ENCODE measurements at places on chromosomes 6 and 20.

GRCh38 chr20:15843777-15844176 is 729.5 kb downstream of the KIF16B start:
- DNase-seq, result no peak

- DNase-seq, result no peak
Observed at GRCh38 chr6:45816674-45817297, 198.9 kb downstream of the CLIC5 start.

GRCh38 chr6:137903274-137903932 is 36.3 kb downstream of the TNFAIP3 start:
- DNase-seq, result no peak

GRCh38 chr20:32457479-32457986 is 99.4 kb downstream of the ASXL1 start:
- no peak for DNase-seq

DNA sequence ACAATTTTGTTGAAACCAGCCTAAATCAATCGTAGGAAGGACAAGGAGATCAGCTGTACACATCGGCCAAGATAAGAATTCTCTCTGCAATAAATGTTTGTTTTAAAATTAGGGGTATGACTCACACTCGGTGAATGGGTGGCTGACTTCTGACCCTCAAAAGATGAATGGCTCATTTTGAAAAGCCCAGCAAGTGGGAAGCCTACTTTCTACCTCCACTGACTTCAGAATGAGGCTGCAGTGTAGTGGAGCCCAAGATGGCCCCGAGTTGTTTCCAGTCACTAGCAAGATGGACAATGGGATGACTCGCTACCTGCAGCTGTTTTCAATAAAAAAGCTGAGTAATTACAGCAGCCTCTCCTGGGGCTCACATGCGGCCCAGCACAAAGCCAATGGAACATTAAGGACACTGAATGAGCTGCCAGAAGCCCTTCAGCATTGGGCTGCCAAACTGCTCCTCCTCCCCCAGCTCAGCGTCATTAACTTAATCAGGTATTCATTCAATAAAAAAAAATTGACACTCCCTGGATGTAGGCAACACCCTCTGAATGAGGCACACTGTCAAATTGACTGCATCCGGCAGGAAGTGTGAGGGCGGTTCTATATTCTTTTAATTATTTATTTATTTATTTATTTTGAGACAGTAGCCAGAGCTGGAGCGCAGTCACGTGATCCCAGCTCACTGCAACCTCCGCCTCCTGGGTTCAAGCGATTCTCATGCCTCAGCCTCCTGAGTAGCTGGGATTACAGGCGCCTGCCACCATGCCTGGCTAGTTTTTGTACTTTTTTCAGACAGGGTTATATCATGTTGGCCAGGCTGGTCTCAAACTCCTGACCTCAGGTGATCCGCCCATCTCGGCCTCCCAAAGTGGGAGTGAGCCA is 107.3 kb downstream of the GMPR start:
- DNase-seq, result no peak

DNA sequence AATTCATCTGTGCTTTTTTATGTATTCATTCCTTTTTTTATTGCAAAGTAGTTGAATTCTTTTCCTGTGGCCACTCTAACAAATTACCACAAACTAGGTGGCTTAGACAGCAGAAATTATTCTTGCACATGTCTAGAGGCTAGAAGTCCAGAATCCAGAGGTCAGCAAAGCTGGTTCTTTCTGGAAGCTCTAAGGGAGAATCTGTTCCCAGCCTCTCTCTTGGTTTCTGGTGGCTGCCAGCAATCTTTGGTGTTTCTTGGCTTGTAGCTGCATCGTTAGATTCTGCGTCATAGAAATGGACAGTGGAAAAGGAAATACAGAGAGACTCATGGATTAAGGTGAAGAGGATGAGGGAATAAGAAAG is 39.3 kb downstream of the GSTA2 start:
- no peak for DNase-seq

GRCh38 chr6:3151691-3152090 is 5.7 kb downstream of the TUBB2A start:
- no peak for DNase-seq

DNA sequence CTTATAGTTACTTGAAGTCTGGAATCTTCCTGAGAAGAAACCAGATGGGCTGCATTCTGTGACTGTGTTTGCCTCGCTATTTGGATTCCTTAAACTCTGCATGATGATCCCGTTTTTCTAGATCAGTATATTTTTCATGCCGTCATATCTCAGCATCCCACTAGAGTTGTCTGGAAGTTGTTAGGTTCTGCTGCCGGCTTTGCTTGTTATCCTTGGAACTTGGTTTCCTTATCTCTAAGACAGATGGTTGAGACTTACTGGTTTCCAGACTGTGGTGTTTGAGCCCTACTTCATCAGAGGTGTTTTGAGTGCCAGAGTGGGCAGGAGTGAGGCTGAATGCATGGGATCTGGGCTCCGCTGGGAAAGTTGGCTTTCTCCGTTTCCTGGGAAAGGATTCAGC is 50.3 kb downstream of the CDS2 start:
- no peak for DNase-seq

- DNase-seq, result no peak
Observed at GRCh38 chr6:116176596-116176995, 50.7 kb upstream of the COL10A1 start.

DNA sequence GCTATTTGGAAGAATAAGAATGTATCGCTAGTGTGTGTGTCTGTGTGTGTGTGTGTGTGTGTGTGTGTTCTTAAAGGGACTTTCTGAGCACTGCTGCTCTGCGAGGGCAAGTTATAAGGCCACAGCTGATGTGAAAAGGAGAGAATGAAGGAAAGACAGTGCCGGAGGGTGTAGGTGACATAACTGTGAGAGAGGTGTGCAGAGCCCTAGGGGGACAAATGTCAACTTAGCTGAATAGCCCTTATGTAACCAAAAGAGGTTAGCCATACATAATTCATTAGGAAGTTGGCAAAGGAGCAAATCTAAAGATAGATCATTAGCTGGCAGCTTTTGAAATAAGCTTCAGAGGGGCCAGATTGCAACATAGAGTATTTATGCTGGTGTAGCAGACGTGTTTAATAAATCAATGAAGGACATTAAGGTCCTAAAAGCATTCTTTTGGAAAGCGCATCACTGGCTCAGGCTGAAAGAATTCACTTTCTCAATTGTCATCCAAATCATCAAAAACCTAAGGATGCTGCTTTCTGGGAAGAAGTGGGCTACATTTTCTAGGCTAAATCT is 81.0 kb downstream of the NDUFAF5 start:
- no peak for DNase-seq

- DNase-seq, result no peak
Observed at GRCh38 chr6:109332748-109333147, 49.5 kb downstream of the CD164 start.

- no peak for DNase-seq
Observed at GRCh38 chr20:33821270-33821836, 10.2 kb downstream of the CHMP4B start.

DNA sequence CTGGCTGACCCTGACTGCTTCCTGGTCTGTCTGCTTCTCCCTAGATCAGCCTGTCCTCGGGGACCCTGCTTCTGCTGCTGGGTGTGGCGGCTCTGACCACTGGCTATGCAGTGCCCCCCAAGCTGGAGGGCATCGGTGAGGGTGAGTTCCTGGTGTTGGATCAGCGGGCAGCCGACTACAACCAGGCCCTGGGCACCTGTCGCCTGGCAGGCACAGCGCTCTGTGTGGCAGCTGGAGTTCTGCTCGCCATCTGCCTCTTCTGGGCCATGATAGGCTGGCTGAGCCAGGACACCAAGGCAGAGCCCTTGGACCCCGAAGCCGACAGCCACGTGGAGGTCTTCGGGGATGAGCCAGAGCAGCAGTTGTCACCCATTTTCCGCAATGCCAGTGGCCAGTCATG is 6.3 kb downstream of the NRSN2 start:
- no peak for DNase-seq

- DNase-seq, result no peak
Observed at GRCh38 chr6:55775029-55775318, 100.4 kb downstream of the BMP5 start.

GRCh38 chr6:122207061-122207460 is 192.4 kb upstream of the HSF2 start:
- no peak for DNase-seq

- DNase-seq, result no peak
Observed at GRCh38 chr6:43865932-43866645, 96.1 kb downstream of the VEGFA start.

- DNase-seq, result no peak
Observed at GRCh38 chr20:58818586-58819285, 32.0 kb downstream of the GNAS-AS1 start.

GRCh38 chr20:40049854-40050253 is 639.2 kb downstream of the MAFB start:
- DNase-seq, result no peak

- DNase-seq, result no peak
Observed at GRCh38 chr20:44527716-44528199, 5.9 kb upstream of the SERINC3 start.

DNA sequence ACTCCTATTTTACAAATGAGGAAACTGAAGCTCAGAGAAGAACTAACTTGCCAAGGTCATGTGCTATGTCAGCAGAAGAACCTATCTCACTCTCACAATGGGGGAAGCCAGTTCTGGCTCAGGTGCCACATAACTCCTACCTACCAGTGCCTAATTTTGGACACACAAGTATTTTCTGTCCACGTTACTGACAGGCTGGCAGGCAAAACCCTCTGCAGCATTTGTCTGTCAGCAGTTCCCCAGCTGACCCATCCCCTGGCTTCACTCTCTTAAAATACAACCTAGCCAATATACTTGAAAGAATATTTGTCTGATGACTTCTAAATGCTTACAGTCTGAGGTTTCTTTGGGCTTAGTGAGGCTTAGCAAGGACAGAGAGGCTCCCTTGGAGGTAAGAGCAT is 15.5 kb downstream of the GSS start:
- no peak for DNase-seq

- no peak for DNase-seq
Observed at GRCh38 chr20:52913650-52914387, 58.3 kb upstream of the TSHZ2 start.

GRCh38 chr6:135217663-135218062 is 36.6 kb downstream of the MYB start:
- no peak for DNase-seq

- DNase-seq, result no peak
Observed at GRCh38 chr20:9218531-9218961, 149.7 kb downstream of the PLCB4 start.

GRCh38 chr20:33482581-33482980 is 7.3 kb upstream of the CBFA2T2 start:
- DNase-seq, result no peak

DNA sequence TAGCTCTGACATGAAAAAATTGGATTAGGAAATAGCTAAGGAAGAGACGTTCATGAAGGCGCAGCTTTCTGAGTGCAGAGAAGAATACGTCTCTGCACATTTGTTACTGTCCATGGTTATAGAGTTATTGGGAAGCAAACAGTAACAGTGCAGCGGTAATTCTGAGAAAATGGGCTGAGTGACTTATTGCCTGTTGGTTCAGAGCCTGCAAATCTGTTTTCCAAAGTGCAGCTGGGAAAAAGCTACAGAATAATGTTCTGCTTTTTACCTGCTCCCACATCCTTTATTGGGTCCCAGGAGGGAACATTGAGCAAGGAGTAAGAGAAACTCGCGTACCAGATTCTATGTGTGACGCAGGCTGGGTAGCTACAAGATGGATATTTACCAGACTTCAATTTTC is 160.2 kb downstream of the BTBD3 start:
- no peak for DNase-seq

DNA sequence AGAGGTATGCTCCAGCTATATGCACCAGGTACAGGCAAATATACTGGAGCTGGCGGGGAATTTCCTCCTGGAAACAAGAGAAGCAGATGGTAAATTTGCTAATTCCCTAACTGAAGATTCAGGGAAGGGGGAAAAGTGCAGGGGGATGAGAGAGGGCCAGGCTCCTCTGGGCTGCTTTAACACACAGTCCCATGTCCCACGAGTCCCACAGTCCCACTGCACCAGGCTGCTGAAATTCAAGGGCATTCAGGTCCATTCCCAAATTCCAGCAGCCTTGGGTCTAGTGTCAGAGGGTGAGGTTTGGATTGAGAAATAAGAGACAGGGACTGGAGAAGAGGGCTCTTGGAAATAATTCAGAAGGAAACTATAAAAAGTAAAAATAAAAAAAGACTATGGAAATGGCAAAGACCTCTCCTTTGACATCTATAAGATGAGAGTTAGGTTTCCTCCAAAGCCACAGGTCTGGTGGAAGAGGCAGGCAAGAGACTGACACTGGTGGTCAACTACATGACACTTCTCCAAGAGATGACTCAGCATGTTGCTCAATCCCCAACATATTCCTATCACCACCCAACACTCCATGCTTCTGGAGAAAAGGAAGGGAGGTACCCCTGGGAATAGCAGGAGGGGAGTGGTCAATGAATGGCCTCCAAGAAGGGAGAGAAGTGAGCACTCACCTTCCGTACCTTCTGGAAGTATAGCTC is 69.2 kb downstream of the TRAM2 start:
- DNase-seq, result no peak

DNA sequence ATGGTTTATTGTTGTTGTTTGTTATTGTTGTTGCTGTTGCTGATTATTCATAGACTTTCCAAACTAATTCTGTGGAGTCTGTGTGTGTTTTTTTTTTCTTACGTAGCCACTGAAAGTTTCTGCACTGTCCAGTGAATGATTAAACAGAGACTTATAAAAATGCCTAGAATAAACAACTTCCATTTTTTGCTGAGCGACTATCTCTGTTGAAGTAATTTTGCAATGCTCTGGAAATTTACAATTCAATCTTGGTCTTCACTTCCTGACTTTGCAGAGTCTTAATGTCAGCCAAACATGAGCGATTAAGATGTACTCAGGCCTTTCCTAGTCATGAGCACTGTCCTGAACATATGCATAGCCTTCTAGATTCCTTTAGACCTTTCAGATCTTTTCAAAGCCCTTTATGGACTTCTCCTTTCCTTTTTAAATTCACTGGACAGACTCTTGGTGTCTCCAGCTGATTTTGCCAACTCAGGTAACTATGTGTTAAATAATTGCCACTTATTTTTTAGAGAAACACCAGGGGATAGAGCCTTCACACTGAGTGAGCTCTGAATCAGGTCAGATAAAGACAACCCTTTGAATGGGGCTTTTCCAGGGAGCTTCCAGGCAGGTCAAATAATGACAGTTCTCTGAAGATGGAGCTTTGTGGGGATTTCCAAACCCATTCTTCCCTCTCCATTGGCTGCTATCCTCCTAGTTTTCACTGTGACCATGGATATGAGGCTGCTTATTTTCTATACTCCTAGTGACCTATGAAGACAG is 622.8 kb upstream of the EPHA7 start:
- DNase-seq, result no peak

DNA sequence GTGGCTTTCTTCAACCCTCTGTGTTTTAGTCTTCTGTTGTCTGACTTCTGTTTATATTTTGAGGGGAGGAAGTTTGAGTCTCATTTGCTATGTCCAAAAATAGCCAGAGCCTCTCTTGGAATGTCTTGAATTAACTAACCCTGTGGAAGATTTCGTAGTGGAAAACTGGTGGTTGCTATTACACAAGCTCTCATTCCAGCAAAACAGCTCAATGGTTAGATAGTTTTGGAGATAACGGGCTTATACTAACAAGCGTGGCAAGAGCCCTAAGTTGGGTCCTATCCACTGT is 1.6 kb downstream of the CCN2 start:
- no peak for DNase-seq

- DNase-seq, result no peak
Observed at GRCh38 chr6:8075704-8076103, 11.5 kb upstream of the BLOC1S5 start.

All from cerebellar nuclear complex (tissue), 1 donor.